ENCODE measurements at places on chromosomes 6 and 20. TPM values are rescaled to one million over a fixed set of nuclear protein-coding genes. Genes with fewer than 3 reads are reported as not detected.

The ME1 gene
- total RNA-seq, result 58.6 TPM

The TRIM15 gene
- total RNA-seq, result not detected

The WFDC12 gene
- total RNA-seq, result 2.6 TPM

The OPN5 gene
- total RNA-seq, result not detected
